ENCODE measurements at places on chromosomes 6 and 20. TPM values are rescaled to one million over a fixed set of nuclear protein-coding genes. Genes with fewer than 3 reads are reported as not detected.

GPR6 gene
- not detected for total RNA-seq

PHACTR1 gene
- total RNA-seq, result 0.85 TPM

DNA sequence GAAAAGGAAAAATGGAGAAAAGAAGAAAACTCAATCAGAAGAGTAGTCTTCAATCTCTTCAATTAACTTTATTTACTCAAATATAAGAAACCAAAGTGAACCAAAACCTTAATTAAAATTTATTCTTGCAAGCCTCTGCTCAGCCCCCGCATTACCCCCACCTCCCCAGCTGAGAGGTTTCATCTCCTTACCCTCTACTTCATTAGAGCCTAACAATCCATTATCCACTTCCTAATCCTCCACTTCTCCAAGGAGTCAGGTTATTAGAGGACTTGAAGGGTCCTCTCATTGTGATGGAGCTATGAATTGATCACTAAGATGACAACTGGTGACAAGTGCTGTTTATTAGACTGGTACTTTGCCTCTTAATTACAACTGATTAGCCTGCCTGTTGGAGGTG lies 956.5 kb downstream of the TFAP2A start:
- no peak for DNase-seq

- peak; percentile 76 for DNase-seq
Measured at GRCh38 chr6:170265655-170266054, 25.2 kb downstream of the DLL1 start.

ZNF165 gene
- total RNA-seq, result 0.30 TPM

DNA sequence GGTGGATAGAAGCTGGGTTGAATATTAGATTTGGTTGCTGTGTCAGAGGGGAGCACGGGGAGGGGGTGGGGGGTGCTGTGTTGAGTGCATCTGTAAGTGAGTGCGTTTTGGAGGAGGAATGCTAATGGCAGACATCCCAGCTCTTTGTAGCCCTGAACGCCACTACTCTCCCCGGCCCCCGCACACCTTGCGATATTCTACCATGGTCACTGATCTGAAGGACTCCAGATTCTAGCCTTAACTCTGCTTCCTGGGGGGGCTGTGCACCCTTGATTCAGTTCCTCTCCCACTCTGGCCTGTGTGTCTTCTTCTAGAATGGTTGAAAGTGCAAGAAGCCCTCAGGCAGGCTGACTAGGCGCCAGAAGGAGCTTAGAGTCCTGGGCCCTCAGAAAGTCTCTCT lies 7.1 kb downstream of the GLP1R start:
- DNase-seq, result no peak

TSHZ2 gene
- total RNA-seq, result 3.3 TPM

PGK2 gene
- not detected for total RNA-seq

DNA sequence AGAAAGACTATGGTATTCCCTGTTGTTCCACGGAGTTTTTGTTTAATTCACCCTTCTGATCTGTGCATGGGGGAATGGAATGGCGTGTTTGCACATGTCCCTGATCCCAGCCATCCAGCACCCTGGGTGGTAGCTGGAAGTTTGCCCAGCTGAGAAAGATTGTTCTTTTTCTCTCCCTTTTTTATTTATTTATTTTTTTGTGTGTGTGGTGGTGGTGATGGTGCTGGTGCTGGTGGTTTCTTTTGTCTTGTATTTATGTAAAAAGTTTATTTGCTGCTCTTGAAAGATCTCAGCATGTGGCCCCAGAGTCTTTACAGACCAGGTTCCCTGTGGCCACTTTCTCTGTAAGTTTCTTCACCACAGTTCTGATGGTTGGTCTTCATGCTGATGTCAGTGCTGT lies 372.6 kb downstream of the UTRN start:
- no peak for DNase-seq

DNA sequence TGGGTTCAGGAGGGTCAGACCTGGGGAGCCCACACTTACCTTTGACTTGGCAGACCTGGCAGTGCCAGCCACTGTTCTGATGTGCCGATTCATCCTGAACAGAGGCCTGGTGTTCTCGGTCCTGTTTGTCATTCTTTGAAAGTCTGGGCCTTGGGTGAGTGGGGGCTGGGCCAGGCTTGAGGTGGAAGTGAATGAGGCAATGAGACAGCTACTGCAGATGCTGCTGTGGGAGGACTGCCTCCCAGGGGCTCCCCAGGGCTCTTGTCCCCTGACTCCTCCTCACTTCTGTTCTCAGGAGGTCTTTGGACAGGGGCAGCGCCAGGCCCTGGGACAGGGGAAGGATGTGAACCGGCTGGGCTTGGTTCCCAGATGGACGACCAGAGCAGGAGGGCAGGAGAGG lies 5.6 kb upstream of the TREML4 start:
- DNase-seq, result no peak

MRAP2 gene
- total RNA-seq, result 0.16 TPM

- peak; percentile 73 for DNase-seq
Measured at GRCh38 chr6:15491255-15491985, 171.4 kb downstream of the DTNBP1 start.

RNF217 gene
- total RNA-seq, result 15.6 TPM

GRCh38 chr20:17816804-17817587 lies 117.2 kb downstream of the BANF2 start:
- DNase-seq, result no peak

Measured in psoas muscle (tissue), 8 donors.